ENCODE measurements at places on chromosomes 7 and 10.

DNA sequence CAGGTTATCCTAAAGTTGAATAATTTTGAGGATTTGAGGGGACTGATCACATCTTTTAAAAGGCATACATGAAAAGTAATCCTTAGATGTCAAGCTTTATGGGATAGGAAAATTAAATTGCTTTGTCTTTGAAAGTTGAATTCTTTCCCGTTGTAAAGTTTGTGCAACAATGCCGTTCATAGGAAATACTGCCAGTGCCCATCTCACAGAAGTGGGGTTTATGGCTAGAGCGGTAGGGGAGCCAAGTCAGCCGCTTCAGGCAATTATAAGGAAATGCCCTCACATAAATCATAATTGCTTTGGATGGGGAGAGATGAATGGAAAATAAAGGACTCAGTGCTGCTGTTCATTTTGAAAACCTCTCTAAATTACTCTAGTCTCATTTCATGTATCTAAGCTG, 18.1 kb downstream of the CDC123 start:
- no peak for DNase-seq

GRCh38 chr7:90246171-90246570, 1.2 kb downstream of the CFAP69 start:
- DNase-seq = no peak

DNA sequence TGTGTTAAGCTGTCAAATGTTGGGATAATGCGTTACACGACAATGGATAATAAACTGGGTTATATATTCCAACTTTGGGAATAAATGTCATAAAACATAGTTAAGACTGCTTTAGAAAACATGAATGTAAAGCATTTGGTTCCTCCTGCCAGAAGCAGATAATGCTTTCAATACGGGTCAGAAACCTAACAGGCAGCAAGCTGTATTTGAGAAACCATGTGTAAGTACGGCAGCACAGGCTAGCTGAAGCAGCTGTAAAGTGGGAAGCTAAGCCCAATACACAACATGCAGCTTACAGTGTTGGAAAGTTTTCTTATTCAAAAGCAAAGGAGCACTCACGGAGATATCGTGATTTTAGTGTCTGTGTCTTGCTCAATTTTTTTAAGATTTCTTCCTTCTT, 46.5 kb downstream of the MALSU1 start:
- no peak for DNase-seq

GRCh38 chr7:90752051-90752450, 155.9 kb downstream of the CDK14 start:
- DNase-seq = no peak

GRCh38 chr10:21314906-21315644, 210.4 kb downstream of the SKIDA1 start:
- no peak for DNase-seq

Measured in HT-29 (cell line).